ENCODE measurements at places on chromosomes 13 and 19.

DNA sequence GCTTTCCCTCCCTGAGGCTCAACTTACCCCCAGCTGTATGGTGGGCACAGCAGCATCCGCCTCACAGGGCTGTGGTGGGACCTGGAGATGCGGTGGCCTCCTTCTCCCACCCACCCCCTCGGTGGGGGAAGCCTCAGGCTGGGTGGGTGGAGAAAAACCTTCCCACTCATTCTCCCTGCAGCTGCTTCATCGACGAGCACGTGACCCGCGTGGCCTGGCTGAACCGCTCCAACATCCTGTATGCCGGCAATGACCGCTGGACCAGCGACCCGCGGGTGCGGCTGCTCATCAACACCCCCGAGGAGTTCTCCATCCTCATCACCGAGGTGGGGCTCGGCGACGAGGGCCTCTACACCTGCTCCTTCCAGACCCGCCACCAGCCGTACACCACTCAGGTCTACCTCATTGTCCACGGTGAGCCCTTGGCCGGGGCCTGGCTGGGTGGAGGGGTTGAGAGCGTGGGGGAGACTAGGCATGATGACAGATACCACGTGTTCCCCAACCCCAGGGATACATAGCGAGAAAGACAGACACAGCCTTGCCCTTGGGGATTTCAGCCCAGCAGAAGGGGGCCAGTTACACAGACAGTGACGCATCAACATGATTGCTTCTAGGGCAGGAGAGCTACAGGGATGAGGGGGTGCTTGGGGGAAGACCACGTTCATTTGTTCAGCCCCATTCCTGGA lies 12.2 kb downstream of the IGLON5 start:
- no peak for DNase-seq

GRCh38 chr13:89660752-89661151 lies 1686.7 kb upstream of the MIR17HG start:
- DNase-seq = no peak

- DNase-seq = no peak
Observed at GRCh38 chr13:73106513-73107178, 47.8 kb downstream of the KLF5 start.

GRCh38 chr13:113794764-113795173 lies 35.7 kb downstream of the TMEM255B start:
- DNase-seq = no peak

DNA sequence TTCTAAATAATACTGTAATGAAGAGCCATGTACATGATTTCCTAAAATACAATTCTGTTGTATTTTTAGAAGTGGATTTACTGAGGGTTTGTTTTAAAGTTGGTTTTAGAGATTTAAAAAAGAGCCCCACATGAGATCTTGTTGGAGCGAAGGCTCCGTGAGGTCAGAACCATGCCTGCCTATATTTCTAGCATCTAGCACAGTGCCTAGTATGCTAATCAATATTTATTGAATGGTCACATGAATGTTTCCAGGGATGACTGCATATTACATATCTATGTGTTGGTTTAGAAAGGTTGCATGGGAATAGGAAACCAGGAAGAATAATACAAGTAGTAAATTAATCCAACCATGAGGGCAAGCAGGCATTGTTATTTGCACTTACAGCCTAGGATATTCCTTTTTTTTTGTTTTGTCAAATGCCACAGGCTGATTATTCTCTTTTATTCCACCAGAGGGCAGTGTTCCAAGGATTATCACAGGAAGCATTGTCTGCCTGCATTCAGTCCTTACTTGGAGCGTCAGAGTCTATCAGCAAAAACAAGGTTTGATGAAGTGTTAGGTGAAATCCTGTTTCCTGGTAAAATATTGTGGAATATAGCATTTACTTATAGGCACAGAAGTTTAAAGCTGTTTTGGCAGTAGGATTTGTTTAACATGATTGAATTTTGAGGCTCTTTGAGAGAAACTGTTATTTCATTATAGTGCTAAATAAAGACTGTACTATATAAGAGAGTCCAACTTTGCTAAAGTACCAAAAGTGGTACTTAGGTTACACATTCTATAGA lies 46.8 kb downstream of the COG3 start:
- DNase-seq = no peak

GRCh38 chr19:10230861-10231611 lies at the start of gene S1PR2:
Gene S1PR2 (minus strand): TSS chr19:10231331. CDS start chr19:10224905, 6,426 bp downstream.
- peak; percentile 53 for DNase-seq

DNA sequence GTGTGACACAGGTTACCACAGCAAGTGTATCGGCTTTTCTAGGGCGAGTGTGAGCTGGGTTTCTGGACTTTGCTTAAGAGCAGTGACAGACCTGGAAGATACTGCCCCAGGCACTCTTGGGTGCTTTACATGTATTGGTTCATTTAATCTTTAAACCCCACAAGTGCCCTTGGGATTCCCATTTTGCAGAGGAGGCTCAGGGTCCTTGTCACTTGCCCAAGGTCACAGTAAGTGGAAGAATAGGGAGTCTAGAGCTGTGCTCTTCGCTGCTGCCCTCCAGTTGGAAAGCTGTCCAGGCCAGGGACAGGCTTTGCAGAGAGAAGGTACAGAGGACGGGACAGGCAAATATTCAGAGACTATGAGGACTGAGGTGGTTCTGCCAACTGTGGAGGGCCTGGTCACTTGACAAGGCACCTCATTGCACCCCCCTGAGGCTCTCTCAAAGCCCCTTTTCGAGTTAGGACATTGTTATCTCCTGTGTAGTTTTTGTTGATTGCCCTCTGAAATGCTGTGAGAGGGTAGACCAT lies 42.4 kb downstream of the BBC3 start:
- DNase-seq = no peak

GRCh38 chr19:33501693-33502356 lies 19.8 kb downstream of the PEPD start:
- no peak for DNase-seq

- DNase-seq = no peak
Observed at GRCh38 chr19:14237014-14237941, 31.3 kb upstream of the ADGRL1 start.

DNA sequence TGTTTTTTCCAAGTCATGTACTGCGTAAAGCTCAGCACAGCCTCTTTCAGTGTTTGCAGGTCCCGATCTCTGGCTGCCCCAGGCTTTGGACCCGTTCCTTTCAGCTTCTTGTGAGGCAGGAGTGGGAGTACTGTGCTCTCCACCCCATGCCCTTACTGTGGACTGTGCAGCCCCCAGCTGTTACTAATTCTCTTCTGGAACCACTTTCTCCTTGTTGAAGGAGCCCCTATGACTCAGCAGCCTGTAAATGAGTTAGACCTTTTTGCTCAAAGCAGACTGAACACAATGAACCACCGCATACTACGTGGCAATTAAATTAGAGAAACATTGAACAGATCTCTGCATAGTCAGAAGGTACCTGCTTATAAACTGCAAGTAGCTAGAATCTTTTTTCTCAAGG lies 39.0 kb downstream of the SERTM1 start:
- DNase-seq = no peak

GRCh38 chr19:58326501-58326913 lies 287 bp upstream of the ZSCAN22 start:
- DNase-seq = no peak

- DNase-seq = no peak
Observed at GRCh38 chr13:19645000-19645399, 11.5 kb downstream of the MPHOSPH8 start.

DNA sequence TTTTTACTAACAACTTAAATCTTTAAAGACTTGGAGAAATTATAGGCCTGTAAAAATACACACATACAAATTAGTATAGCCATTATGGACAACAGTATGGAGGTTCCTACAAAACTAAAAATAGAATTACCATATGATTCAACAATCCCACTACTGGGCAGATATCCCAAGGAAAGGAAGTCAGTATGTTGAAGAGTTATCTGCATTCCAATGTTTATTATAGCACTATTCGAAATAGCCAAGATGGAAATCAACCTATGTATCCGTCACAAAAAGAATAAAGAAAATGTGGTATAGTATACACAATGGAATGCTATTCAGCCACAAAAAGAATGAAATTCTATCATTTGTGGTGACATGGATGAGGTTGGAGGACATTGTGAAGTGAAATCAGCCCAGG lies 37.2 kb downstream of the SLITRK1 start:
- DNase-seq = no peak

DNA sequence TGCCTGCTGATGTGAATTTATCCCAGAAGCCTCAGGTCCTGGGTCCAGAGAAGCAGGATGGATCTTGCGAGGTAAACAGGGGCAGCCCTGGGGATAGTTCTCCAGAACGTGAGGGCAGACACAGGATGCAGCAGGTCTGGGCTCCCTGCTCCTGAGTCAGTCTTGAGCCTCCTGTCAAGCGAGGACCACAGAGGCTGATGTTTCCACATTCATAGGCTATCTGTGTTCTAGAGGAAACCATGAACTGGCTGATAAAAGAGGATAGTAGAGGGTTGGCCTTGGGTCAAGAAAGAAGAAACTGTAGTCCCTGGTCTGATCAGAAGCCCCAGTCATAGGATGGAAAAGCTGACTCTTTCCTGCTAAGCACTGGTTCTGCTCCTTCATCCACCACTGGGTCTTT lies 2.2 kb downstream of the ZNF175 start:
- DNase-seq = no peak

- DNase-seq = no peak
Observed at GRCh38 chr13:45503658-45504057, 38.9 kb downstream of the COG3 start.

DNA sequence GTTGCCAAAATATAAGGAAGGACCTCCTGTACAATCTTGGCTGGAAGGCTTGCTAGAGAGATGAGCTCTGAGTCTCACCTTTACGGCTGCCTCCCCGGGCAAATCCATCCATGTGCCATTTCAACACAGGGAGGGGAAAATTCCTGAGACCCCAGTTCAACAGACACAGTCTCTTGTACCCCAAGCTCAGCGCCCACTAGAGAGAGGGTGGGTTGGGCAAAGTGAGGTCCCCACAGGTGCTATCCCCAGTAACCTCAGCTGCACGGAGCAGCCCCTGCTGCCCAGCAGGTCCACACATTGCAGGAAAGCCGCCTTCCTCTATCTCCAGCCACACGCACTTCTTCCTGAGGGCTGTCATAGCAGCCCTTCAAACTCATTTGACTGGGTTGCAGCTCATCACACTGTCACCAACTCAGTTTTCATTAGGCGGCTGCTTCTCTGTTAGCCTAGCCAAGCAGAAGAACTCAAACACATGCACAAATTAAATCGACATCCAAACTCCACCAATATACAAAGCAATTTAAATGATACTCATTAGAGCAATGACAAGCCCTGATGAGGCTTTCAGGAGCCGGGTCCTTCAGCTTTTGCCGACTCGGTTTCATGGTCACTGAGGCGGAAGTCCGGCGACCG lies 80.4 kb downstream of the TSHZ3 start:
- DNase-seq = no peak

DNA sequence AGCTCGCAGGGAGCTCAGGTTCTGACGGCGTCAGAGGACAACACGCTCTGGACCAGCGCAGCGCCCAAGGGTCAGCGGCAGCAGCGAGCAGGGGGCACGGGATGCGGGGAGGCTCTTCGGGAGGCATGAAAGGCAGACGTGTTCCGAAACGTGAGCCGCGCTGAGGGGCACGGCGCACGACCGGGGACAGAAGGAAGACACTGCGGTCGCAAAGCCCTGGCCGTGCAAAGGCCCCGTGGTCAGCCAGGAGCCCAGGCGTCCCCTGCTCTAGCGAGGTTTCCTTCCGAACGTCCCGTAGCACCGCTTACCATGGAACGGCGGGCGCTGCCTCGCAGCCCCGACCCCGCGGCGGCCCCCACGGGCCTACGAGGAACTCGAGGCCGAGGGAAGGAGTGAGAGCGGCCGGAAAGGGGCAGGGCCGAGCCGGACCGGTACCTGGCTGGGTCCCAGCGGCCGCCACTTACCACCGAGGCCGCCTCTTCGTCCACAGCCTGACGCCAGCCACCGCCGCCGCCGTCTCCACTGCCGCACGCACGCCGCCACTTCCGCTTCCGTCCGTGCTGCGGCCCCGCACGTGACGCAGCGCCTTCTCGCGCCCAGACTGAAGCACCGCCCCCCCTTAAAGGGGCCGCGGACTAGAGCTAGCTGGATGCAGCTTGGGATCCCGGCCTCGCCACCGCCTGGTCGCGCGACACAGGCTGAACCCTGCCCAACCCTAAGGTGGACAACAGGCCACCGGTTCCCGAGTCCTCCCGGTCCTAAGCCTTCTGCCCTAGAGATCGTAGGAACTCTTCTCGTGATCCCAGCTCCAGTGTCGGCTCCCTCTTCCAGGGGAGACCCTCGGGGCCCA lies 9.4 kb downstream of the ABHD17A start:
- DNase-seq = peak; percentile 75

- no peak for DNase-seq
Observed at GRCh38 chr19:44582581-44583265, 30.6 kb upstream of the IGSF23 start.

DNA sequence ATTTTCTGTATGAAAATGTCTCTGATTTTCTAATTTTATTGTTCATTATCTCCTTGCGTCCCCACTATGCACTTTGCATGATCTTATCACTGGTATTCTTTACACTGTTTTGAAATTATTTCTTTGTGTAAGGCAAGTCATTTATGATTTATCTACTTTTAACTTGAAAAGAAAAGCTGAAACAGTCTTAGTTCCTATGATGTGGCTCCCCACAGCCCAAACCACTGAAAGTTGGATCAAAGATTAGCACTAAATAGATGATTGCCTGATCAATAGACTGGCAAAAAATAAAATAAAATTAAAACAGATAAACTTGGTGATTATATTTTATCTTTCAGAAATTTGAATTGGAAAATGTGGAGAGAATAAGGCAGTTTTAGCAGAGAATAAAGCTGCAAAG lies 1101.9 kb downstream of the PCDH9 start:
- no peak for DNase-seq

DNA sequence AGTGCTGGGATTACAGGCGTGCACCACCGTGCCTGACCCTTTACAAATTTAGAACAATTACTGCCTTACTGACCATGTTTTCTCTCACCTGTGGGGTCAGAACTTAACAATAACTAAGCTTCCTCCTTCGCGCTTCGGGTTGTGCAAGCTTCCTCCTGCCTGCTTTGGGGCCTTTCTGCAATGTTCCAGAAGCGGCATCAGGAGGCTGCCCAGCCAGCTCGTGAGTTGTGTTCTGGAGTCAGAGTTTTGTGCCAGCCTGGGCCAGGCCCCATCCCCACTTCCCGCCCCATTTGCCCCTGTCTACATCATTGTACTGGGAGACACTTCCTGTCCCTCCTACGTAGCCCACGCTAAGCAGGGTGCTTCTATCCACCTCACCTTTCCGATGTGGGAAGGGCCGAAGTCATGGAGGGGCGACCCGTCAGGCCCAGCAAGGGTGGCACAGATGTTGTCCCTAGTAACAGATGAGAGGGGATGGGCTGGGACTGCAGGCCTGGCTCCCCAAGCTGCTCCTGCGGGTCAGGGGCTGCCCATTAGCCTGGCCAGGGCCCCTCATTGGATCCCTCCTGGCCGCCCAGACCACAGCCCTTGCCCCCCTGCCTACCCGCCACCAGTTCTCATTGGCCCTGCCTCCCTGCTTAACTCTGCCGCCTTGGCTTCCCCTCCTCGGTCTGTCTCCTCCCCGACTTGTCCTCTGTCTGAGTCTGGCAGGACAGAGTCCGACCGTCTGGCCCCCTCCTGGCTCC lies 13.4 kb downstream of the UHRF1 start:
- no peak for DNase-seq

DNA sequence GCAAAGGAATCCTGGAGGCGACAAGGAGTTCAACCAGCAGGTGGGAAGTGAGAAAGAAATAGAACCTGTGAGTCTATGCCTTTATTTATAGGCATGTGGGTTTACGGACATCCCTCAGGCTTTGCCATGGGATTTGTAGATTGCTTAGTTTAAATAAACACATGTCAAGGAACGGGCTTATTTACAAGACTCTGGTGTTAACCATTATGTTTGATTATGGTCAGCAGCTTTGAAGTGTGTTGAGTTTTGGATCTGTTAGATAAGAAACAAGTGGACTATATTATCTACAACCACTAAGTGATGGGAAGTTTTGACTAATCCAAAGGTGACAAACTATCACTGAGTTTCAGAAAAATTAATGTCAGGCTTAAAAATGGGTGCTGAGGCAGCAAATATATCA lies 143.2 kb downstream of the SLITRK5 start:
- no peak for DNase-seq
